Esophagus squamous epithelium (tissue), 5 donors: ENCODE measurements at places on chromosomes 4 and X.

GRCh38 chrX:13605611-13606010, 36.2 kb downstream of the EGFL6 start:
- no peaks in the 10 kb centered on the region for H3K36me3 ChIP-seq
- no peaks in the 10 kb centered on the region for H3K27me3 ChIP-seq
- no peaks in the 10 kb centered on the region for H3K4me1 ChIP-seq
- DNase-seq: no peak

GRCh38 chrX:19789376-19789775, 98.0 kb downstream of the SH3KBP1 start:
- no peak for DNase-seq
- H3K27ac ChIP-seq: no peak overlapping the region
- H3K36me3 ChIP-seq: no peaks in the 10 kb centered on the region
- no peaks in the 10 kb centered on the region for H3K4me1 ChIP-seq
- H3K27me3 ChIP-seq: no peaks in the 10 kb centered on the region

DNA sequence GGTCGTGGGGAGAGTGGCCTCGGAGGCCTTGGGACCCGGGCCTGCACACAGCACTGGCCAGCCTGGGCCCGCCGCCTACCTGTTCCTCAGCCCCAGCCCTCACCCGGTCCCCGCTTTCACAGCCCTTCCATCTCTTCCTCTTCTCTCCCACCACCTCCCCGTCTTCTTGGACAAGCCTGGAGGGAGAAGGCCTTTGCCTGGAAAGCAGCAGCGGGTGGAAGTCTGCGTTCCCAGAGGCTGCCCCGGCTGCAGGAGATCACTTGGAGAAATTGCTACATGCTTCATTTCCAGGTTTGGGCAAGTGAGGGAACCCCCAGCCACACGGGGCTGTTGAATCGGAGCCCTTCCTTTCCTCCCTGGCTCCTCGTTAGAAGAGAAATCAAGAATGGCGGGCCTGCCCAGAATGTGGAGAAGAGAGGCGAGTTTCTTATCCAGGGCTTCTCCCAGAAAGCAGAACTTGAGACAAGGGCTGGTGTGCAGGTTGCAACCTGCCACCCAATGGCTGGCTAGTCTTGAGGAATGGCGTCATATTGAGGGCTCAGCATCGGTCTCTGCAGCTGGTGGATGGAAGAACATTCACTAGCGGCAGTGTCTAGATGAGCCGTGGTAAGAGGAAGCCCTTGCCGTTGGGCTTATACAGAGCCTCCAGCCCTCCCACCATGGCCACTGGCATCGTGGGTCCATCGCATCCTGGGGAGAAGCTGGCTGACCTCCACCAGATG, 1.2 kb upstream of the PDZD4 start:
- peaks cover 22% of the 10 kb centered on the region for H3K4me1 ChIP-seq
- no peak for DNase-seq
- no peaks in the 10 kb centered on the region for H3K27me3 ChIP-seq

GRCh38 chr4:124868495-124868894, 156.0 kb upstream of the ANKRD50 start:
- H3K4me1 ChIP-seq: no peaks in the 10 kb centered on the region
- no peak overlapping the region for H3K27ac ChIP-seq
- no peak for DNase-seq
- no peaks in the 10 kb centered on the region for H3K36me3 ChIP-seq

- no peaks in the 10 kb centered on the region for H3K27me3 ChIP-seq
- H3K27ac ChIP-seq: no peak overlapping the region
- no peaks in the 10 kb centered on the region for H3K4me1 ChIP-seq
- no peak for DNase-seq
- H3K4me3 ChIP-seq: no peak overlapping the region
Measured at GRCh38 chr4:118340109-118340508, 12.7 kb downstream of the PRSS12 start.

DNA sequence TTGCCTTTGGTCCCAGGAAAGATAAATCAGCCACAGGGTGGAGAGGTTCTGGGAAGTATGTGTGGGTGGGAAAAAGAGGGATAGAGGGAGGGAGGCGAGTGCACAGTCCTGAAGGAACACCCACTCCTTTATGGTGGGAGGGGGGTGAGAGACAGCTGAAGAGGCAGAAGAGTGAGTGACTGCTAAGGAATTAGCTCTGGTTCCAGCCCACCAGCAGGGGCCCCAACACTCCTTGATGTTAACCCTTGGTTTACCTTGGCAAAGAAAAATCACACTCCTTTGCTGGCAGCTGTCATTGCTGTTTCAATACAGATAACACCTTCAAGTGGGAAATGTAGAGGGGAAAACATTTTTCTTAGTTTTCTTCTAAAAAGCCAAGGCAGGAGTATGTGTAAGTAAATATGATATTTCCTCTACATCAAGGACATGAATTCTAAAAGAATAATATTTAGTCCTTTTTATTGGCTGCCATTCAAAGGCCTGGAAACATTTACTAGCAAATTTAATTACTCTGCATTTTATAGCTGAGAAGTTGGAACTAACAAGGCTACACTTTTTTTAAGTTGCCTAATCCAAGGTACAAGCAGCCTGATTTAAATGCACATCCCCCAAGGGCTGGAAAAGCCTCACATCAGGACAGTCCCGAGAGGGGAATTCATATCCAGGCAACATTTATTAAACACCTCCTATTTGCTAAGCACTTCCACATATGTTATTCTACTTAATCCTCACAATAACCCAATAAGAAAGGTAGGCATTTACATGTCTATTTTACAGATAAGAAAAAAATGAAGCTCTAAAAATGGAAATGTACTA, 81.7 kb downstream of the HS6ST2 start:
- H3K4me1 ChIP-seq: no peaks in the 10 kb centered on the region
- no peaks in the 10 kb centered on the region for H3K36me3 ChIP-seq
- no peaks in the 10 kb centered on the region for H3K27me3 ChIP-seq
- no peak overlapping the region for H3K4me3 ChIP-seq
- no peak overlapping the region for H3K27ac ChIP-seq

DNA sequence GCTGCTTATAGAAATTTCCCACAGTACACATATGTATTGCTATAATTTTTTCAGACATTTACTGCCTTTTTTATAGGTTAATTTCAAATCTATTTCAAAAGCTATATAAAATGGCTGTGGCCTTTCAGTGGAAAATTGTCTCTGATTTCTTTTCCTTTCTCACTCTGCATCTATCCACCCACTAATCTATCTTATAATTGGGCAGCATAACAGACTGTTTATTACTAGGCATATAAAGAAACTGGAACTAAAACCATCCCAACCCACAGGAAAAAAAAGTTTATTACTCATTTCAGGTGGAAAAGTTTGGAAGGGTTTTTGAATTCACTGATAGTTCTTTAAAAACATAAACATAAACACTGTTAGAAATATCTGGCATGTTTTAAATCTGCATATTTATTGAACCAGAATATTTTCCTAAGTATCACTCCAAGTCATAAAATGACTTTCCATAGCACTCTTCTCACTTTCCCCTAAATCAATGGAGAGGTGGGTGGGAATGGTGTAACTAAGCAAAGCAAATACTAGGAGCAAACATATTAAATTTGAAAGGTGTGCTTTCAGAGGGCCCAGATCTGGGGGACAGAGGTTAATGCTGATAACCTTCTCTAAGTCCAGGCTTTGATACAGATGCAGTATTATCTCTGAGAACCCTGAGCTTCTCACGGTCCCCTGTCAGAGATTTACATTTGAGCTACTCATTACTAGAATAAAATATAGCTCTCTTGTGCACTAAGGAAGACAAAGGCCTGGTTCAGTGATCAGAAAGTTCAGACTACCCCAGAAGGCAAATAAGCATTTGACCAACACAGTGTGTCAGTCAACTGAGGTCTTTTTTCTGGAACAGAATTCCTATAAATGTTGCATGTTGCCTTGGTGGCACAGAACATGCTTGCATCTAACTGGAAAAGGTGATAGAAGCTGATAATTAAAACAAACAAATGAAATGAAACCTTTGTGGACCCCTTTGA, 328.3 kb downstream of the UNC5C start:
- DNase-seq: no peak
- no peak overlapping the region for H3K4me3 ChIP-seq
- H3K27ac ChIP-seq: no peak overlapping the region

DNA sequence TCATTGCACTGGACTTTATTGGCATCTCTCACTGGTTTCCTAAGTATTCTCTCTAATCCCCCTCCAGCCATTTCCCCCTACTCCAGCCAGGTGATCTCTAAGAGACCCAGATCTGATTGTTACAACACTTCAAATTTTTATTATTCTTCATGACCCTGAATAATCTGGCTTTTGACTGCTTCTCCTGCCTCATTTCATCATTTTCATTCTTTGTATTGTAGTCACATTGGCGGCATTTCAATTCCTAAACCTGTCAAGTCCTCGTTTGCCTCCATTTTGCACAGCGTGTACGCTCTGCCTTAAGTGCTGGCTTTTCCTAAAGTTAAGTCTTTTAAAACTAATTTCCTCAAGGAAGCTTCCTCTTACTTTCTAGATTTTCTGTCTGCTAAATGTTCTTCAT, 31.6 kb downstream of the UBE2K start:
- no peaks in the 10 kb centered on the region for H3K27me3 ChIP-seq
- H3K36me3 ChIP-seq: no peaks in the 10 kb centered on the region
- peaks cover 13% of the 10 kb centered on the region for H3K4me1 ChIP-seq
- no peak overlapping the region for H3K4me3 ChIP-seq
- peak overlapping the region; percentile 3 for H3K27ac ChIP-seq

DNA sequence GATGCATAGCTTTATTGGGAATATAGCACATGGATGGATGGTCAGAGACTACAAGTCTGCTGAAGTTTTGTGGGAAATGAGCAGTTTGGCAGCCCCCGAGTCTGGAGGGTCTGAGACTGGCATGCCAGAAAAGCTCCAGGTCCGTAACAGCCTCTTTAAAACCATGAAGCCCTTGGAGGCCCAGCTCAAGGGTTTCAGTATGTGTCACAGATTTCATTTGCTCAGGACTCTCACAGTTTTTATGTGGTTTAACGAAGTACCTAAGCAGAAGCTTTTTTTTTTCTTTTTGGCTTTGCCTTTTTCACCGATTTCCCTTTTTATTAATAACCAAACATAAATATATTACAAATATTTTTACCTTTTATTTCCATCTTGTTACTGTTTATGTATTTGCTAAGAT, 30.6 kb upstream of the TMEM184C start:
- no peak overlapping the region for H3K4me3 ChIP-seq
- H3K36me3 ChIP-seq: no peaks in the 10 kb centered on the region
- no peaks in the 10 kb centered on the region for H3K27me3 ChIP-seq
- no peak for DNase-seq

DNA sequence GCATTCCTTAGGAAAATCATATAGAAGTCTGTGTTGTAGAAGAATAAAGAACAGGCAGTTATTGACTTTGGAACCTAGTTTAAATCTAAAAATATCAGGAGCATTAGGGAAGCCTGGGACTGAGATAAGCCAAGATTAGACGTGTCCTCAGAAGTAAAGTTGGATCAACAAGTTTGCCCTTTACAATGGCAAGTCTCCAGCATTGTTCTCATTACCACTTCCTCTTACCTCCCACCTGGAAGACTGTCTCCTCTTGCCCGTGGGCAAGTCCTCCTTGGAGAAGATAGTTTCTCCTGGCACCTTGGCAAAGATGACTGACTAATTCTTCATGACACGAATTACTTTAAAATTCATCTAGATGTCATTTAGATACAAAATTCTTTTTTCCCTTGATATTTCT, 37.8 kb downstream of the CNKSR2 start:
- H3K36me3 ChIP-seq: no peaks in the 10 kb centered on the region
- no peaks in the 10 kb centered on the region for H3K27me3 ChIP-seq
- DNase-seq: no peak

- no peak overlapping the region for H3K27ac ChIP-seq
- no peaks in the 10 kb centered on the region for H3K36me3 ChIP-seq
- H3K4me1 ChIP-seq: no peaks in the 10 kb centered on the region
Measured at GRCh38 chr4:77956917-77957316, 94.3 kb downstream of the MRPL1 start.

GRCh38 chrX:94645726-94646125, 971.7 kb downstream of the FAM133A start:
- H3K27ac ChIP-seq: no peak overlapping the region
- H3K36me3 ChIP-seq: no peaks in the 10 kb centered on the region
- no peak overlapping the region for H3K4me3 ChIP-seq
- no peaks in the 10 kb centered on the region for H3K27me3 ChIP-seq
- no peaks in the 10 kb centered on the region for H3K4me1 ChIP-seq

DNA sequence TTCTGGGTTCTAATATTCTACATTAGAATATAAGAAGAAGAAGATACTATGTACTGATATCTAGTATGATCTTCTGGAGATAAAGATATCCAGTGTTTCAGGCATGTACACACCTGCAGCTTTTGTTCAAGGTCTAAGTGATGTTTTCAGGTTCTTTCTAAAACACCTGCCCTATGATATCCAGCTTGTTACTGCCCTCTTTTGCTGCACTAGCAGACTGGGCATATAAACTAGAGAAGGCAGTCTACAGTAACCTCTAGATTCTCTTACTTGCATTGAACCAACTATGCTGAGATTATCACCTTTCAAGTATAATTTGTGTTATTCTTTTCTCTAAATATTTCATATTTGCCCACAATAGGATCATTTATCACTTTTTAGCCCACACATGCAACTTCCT, 1.9 kb upstream of the FRYL start:
- no peaks in the 10 kb centered on the region for H3K27me3 ChIP-seq
- H3K4me3 ChIP-seq: no peak overlapping the region
- H3K4me1 ChIP-seq: peaks cover 15% of the 10 kb centered on the region

GRCh38 chr4:75102787-75103085, 169.8 kb downstream of the PARM1 start:
- no peak for DNase-seq
- H3K36me3 ChIP-seq: no peaks in the 10 kb centered on the region
- H3K4me1 ChIP-seq: no peaks in the 10 kb centered on the region
- H3K4me3 ChIP-seq: no peak overlapping the region
- H3K27ac ChIP-seq: no peak overlapping the region

GRCh38 chr4:118193421-118193820, 159.1 kb downstream of the NDST3 start:
- H3K27ac ChIP-seq: no peak overlapping the region
- no peak overlapping the region for H3K4me3 ChIP-seq
- no peaks in the 10 kb centered on the region for H3K36me3 ChIP-seq
- DNase-seq: no peak
- no peaks in the 10 kb centered on the region for H3K27me3 ChIP-seq
